Psoas muscle (tissue), 8 donors: ENCODE measurements at places on chromosomes 4 and X. TPM values are rescaled to one million over a fixed set of nuclear protein-coding genes. Genes with fewer than 3 reads are reported as not detected.
A peak's percentile ranks its signal among the peaks of the same experiment; 100 is the strongest.

DNA sequence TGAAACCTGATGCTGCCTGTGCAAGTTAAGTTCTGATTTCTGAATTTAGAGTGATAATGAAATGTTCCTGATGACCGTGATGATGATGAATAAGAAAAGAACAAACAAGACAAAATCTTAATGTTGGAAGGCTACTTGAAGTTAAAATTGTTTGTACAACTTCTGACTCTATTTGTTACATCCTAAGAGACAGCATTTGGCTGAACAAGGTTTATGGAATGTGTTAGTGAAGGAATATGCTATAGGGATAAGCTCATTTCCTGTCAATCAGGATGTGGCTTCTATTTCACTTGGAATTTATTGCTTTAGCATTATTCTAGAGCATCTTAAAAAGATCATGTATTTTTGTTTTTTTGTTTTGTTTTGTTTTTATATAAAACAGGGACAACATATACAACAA is 267.5 kb downstream of the FAT4 start:
- no peaks in the 10 kb centered on the region for H3K27me3 ChIP-seq
- H3K4me1 ChIP-seq, result no peaks in the 10 kb centered on the region
- H3K4me3 ChIP-seq, result no peak overlapping the region
- no peaks in the 10 kb centered on the region for H3K36me3 ChIP-seq
- no peak overlapping the region for H3K27ac ChIP-seq

The MAGEC3 gene
- not detected for total RNA-seq

DNA sequence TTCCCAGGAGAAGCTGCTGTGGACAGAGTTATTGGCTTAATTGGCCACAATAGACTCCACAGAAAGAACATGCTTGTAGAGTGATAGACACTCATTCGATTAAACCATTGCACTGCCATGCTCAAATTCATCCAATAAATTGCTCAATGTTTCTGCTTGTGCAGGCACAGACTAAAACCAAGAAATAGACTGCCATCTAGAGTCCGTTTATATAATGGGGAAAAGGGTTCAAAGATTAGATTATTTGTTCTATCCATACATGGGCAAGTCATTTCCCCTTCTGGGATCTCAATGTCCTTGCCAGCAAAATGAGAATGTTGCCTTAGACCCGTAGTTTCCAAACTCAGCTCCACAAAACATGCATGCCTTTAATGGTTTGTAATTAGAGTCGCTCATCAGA is 8.7 kb downstream of the SMIM10 start:
- no peaks in the 10 kb centered on the region for H3K4me1 ChIP-seq
- H3K27ac ChIP-seq, result no peak overlapping the region
- DNase-seq, result no peak
- H3K4me3 ChIP-seq, result no peak overlapping the region
- no peaks in the 10 kb centered on the region for H3K27me3 ChIP-seq
- no peaks in the 10 kb centered on the region for H3K36me3 ChIP-seq

The GRIA3 gene
- 0.32 TPM for total RNA-seq

DNA sequence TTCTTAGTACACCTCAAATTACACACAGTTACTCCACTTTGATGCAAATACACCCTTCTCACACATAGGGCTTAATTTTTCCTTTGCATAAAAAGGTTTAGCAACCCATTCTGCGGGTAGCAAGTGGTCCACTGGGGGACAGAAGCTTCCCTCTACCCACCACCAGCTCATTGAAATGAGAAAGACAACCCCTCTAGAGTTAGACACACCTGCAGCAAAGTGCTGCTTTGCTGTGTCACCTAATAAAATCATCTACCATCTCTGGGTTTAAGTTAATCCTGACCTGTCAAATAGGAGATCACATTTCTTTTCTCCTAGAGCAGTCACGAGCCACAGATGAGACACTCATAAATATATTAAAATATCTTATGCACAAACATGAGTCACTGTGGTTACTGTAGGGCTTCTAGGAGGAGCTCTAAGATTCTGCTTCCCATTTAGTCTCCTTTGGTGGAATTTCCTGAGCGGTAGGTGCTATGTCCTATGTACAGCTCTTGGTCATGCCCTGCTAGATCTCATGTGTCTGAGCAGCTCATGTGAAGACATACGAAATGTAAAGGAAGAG is 11.9 kb downstream of the BMX start:
- DNase-seq, result no peak
- H3K4me1 ChIP-seq, result no peaks in the 10 kb centered on the region
- H3K4me3 ChIP-seq, result no peak overlapping the region

GRCh38 chrX:150211988-150212387 is 151.1 kb upstream of the MAMLD1 start:
- peaks cover 9% of the 10 kb centered on the region for H3K4me1 ChIP-seq
- H3K27me3 ChIP-seq, result peaks cover 4% of the 10 kb centered on the region
- no peak for DNase-seq

GRCh38 chrX:118225711-118226428 is 109.3 kb upstream of the KLHL13 start:
- no peak overlapping the region for H3K27ac ChIP-seq
- H3K27me3 ChIP-seq, result no peaks in the 10 kb centered on the region
- H3K4me3 ChIP-seq, result no peak overlapping the region
- no peaks in the 10 kb centered on the region for H3K36me3 ChIP-seq
- no peak for DNase-seq

The DUX4 gene
- total RNA-seq, result not detected

DNA sequence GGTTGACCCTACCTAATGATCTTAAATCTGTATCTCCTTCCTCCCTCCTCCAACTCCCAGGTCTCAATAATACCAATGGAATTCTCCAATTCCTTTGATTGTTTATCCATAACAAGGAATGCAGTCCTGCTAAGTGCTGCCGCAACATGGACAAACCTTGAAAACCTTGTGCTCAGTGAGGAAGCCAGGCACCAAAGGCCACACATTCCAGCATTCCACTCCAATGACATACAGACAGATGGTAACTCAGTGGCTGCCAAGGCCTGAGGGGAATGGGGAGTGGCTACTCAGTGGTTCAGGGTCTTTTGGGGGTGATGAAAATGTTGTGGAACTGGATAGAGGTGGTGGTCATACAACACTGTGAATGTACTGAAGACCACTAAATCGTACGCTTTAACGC is 10.4 kb downstream of the HAUS7 start:
- H3K4me3 ChIP-seq, result no peak overlapping the region
- H3K27me3 ChIP-seq, result no peaks in the 10 kb centered on the region
- no peaks in the 10 kb centered on the region for H3K4me1 ChIP-seq
- DNase-seq, result no peak

- peaks cover 26% of the 10 kb centered on the region for H3K36me3 ChIP-seq
- H3K27me3 ChIP-seq, result no peaks in the 10 kb centered on the region
- H3K4me3 ChIP-seq, result no peak overlapping the region
- H3K27ac ChIP-seq, result no peak overlapping the region
Measured at GRCh38 chrX:149962859-149963757, 24.8 kb upstream of the EOLA2 start.

- H3K4me3 ChIP-seq, result no peak overlapping the region
- H3K36me3 ChIP-seq, result no peaks in the 10 kb centered on the region
- no peak overlapping the region for H3K27ac ChIP-seq
- no peaks in the 10 kb centered on the region for H3K27me3 ChIP-seq
- H3K4me1 ChIP-seq, result no peaks in the 10 kb centered on the region
Measured at GRCh38 chr4:20984576-20984836, 284.2 kb downstream of the PACRGL start.

GRCh38 chr4:149521611-149522425 is 293.8 kb downstream of the IQCM start:
- H3K27ac ChIP-seq, result no peak overlapping the region
- no peaks in the 10 kb centered on the region for H3K4me1 ChIP-seq
- no peaks in the 10 kb centered on the region for H3K36me3 ChIP-seq
- no peak overlapping the region for H3K4me3 ChIP-seq
- no peak for DNase-seq
- no peaks in the 10 kb centered on the region for H3K27me3 ChIP-seq

DNA sequence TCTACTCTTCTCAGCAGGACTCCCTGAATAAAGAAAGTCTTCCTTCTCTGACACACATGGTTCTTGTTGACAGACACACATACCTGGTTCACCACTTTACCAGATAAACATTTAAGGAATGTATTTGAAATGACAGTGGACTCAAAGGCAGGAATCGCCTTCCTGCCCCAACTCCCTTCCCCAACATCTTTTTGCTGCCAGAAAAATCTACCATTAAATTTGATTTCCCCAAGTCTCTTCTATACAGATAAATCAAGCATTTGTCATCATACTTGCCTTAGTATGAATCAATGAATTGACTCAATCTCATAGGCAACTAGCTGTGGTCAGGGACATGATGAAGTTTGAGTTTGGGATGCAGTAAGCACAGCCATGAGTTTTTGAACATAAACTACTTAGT is 23.3 kb upstream of the ANXA5 start:
- H3K4me1 ChIP-seq, result no peaks in the 10 kb centered on the region
- no peak overlapping the region for H3K27ac ChIP-seq
- no peak overlapping the region for H3K4me3 ChIP-seq
- H3K36me3 ChIP-seq, result no peaks in the 10 kb centered on the region

GRCh38 chr4:174259580-174259979 is 23.9 kb downstream of the FBXO8 start:
- H3K4me1 ChIP-seq, result no peaks in the 10 kb centered on the region
- DNase-seq, result no peak
- no peak overlapping the region for H3K27ac ChIP-seq
- no peaks in the 10 kb centered on the region for H3K27me3 ChIP-seq
- no peaks in the 10 kb centered on the region for H3K36me3 ChIP-seq
- no peak overlapping the region for H3K4me3 ChIP-seq

The RHOH gene
- total RNA-seq, result 0.68 TPM

DNA sequence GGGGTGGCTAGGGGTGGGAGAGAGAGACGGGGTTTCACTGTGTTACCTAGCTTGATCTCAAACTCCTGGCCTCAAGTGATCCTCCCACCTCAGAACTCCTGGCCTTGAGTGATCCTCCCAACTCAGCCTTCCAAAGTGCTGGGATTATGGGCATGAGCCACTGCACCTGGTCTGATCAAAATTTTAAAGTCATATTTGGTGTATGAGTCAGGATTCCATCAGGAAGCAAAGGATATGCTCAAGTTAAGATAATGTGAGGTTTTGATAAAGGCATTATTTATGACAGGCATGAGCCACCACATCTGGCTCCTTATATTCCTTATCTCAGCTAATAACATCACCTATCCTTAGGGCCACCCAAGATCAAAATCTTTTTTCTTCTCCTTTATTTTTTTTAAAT is 182.0 kb downstream of the SLC4A4 start:
- H3K4me1 ChIP-seq, result no peaks in the 10 kb centered on the region
- no peak overlapping the region for H3K4me3 ChIP-seq
- no peak for DNase-seq
- no peaks in the 10 kb centered on the region for H3K36me3 ChIP-seq

DNA sequence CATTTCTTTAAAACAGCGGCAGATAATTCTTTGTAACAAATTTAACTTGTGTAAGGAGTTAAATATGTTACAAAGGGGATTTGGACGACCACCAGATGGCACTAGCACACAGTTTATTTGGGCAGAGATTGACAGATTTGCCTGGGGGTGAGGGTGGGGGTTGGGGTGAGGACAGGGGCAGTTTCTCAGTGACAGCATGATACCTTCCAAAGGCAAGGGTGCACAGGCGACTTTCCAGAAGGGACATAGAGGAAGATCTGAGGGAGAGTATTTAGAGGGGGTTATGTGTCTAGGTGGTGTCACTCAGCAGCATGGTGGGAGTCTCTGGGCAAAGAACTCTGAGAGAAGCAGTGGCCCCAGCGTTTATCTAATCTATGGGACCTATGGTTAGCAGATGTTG is 9.6 kb upstream of the TMA16 start:
- H3K4me3 ChIP-seq, result no peak overlapping the region
- H3K36me3 ChIP-seq, result no peaks in the 10 kb centered on the region
- DNase-seq, result no peak
- H3K4me1 ChIP-seq, result no peaks in the 10 kb centered on the region
- no peak overlapping the region for H3K27ac ChIP-seq

The INTU gene
- 2.4 TPM for total RNA-seq

- no peaks in the 10 kb centered on the region for H3K27me3 ChIP-seq
- DNase-seq, result peak; percentile 31
- H3K36me3 ChIP-seq, result no peaks in the 10 kb centered on the region
- peaks cover 18% of the 10 kb centered on the region for H3K4me1 ChIP-seq
- H3K4me3 ChIP-seq, result no peak overlapping the region
Measured at GRCh38 chr4:38013461-38014366, 53.5 kb downstream of the PTTG2 start.

The SATL1 gene
- total RNA-seq, result not detected

DNA sequence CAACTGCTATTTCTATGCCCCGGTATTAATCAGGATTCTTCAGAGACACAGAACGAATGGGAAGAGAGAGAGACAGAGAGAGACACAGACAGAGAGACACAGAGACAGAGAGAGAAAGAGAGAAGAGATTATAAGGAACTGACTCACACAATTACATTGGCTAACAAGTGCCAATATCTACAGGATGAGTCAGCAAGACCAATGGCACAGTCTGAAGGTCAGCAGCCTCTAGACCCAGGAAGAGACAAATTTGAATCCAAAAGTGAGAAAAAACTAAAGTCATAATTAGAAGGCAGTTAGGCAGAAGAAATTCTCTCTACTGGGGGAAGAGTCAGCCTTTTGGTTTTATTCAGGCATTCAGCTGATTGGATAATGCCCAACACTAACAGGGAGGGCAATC is 187.3 kb downstream of the MAB21L2 start:
- no peaks in the 10 kb centered on the region for H3K4me1 ChIP-seq
- no peaks in the 10 kb centered on the region for H3K36me3 ChIP-seq
- H3K27me3 ChIP-seq, result no peaks in the 10 kb centered on the region
- no peak for DNase-seq

The CT47C1 gene
- total RNA-seq, result not detected

DNA sequence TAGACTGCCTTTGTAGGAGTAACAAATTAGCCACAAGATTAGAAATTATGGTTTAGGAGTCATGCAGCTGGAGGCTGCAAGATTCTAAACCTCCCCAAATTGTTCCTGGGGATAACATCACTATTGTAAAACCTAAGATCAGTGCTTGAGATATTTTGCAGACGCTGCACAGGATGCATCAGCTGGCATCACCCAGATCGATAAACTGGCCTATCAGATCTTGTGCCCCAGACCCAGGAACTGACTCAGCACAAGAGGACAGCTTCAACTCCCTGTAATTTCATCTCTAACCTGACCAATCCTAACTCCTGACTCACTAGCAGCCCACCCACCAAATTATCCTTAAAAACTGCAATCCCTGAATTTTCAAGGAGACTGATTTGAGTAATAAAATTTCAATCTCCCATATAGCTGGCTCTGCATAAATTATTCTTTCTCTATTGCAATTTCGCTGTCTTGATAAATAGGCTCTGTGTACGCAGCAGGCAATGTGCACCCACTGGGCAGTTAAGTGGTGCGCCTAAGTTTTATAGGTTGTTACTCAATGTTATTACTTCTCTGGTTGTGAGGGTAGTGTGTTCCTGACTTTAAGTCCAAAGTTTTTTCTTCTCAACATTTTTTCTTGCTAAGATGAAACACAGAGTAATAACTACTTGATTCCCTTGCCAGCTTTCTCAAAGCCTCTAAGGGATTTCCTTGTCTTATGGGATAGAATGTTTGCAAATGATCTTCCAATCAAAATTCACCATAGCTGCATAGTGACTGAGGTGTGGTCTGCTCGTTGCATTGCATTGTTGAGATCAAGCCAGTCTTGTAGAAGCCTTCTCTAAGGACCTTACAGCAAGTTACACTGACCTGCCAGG is 312.3 kb upstream of the DKK2 start:
- no peak overlapping the region for H3K27ac ChIP-seq
- no peak for DNase-seq
- no peaks in the 10 kb centered on the region for H3K4me1 ChIP-seq
- H3K27me3 ChIP-seq, result no peaks in the 10 kb centered on the region
- H3K4me3 ChIP-seq, result no peak overlapping the region

- no peak overlapping the region for H3K4me3 ChIP-seq
- H3K27ac ChIP-seq, result no peak overlapping the region
- H3K27me3 ChIP-seq, result no peaks in the 10 kb centered on the region
- no peaks in the 10 kb centered on the region for H3K4me1 ChIP-seq
- peak; percentile 68 for DNase-seq
- no peaks in the 10 kb centered on the region for H3K36me3 ChIP-seq
Measured at GRCh38 chr4:170138580-170139194, 48.9 kb upstream of the AADAT start.

The RNF128 gene
- total RNA-seq, result 4.3 TPM
